ENCODE measurements at places on chromosomes 7 and 10.
A peak's percentile ranks its signal among the peaks of the same experiment; 100 is the strongest.

DNA sequence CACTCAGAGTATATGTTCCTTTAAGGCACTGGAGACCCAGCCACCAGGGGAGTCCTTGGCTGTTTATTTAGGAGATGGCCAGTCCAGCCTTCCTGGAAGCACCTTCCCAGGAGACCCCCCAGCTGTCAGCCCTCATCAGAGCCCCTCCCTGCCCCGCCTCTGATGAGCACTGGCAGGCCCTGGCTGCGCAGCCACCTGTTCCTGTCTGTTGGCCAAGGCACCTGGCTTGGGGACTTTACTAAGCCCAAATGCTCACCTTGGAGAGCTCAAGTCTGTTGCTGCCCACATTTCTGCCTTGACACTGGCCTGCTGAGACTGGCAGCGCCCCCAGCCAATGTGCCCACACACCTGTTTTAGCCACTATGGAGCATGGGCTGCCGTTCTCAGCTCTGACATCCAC is 124.7 kb downstream of the ELMO1 start:
- no peak for DNase-seq

- peak; percentile 57 for DNase-seq
These were observed at the start of gene SLC25A13 for GRCh38 chr7:96321658-96322372. TSS of gene SLC25A13 (minus strand) at chr7:96322098. CDS start at chr7:96321956, 142 bp downstream.

GRCh38 chr10:51117794-51118193 is 43.5 kb downstream of the PRKG1 start:
- no peak for DNase-seq

- DNase-seq = no peak
These were observed 87.4 kb downstream of the CCDC3 start for GRCh38 chr10:12914111-12914510.

GRCh38 chr7:75743455-75743859 is 4.7 kb upstream of the HIP1 start:
- DNase-seq = no peak

GRCh38 chr10:2488446-2489005 is 578.8 kb upstream of the PFKP start:
- DNase-seq = no peak

DNA sequence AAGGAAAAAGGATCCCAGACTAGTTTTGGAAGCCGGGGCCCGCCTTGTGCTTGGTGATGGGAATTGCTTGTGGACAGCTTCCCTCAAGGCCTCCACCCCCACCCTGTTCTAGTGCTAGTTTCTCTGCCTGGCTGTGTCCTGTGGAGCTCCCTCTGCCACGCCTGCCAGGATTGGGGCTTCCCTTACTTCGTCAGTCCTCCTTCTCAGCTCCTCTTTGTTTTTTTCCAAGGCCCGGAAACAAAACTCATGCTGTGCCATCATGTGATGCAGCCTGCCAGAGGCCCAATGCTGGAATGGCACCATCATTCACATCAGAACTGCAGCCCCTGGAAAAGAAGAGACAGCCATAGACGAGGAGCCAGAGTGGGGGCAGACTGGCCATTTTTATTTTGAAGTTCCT is 11.2 kb downstream of the YKT6 start:
- no peak for DNase-seq

- no peak for DNase-seq
These were observed 275.4 kb downstream of the PARD3 start for GRCh38 chr10:34539533-34540315.

DNA sequence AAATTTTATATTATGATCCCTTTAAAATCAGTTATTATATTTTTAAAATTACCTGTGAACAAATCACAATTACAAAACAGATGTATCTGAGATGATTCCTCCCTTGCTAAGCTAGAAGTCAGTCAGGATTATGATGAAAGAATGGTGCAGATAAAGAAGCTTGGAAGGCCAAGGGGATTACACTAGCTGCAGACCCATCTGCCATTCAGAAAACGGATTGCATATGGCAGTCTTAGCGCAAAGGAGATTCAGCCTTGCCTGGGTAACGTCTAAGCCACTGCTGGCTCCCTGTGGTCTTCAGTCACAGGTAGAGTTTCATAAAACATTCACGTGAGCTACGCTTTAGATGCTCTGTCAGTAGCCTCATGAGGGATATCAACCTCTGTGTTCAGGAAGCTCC is 222.2 kb downstream of the POU6F2 start:
- no peak for DNase-seq

DNA sequence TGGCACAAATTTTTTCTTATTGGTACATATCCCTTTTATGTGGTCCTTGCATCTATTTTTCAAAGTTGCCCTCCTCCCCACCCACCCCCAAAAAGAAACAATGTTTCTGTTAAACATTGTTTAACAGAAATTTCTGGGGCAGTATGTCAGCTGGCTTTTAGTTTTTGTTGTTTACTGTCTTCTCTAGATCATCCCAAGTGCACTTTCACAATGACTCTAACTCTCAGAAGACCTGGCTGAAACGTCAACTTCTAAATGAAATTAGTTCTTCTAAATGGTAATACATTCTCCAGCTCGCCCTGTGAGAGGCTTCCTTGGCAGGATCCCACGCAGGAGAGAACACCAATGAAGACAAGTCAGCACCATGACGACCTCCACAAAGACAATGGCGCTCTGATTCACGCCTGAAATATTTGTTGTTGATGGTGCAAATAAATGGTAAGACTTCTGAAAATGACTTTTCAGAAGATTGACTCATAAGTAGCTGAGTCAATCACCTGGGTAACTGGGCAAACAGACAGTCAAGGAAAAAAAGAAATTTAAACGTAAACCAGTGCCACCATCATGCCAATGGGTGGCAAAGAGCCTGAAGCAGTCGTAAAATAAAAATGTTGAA is 293.7 kb downstream of the FZD1 start:
- no peak for DNase-seq

- no peak for DNase-seq
These were observed 7.9 kb upstream of the RASSF4 start for GRCh38 chr10:44951576-44952226.

DNA sequence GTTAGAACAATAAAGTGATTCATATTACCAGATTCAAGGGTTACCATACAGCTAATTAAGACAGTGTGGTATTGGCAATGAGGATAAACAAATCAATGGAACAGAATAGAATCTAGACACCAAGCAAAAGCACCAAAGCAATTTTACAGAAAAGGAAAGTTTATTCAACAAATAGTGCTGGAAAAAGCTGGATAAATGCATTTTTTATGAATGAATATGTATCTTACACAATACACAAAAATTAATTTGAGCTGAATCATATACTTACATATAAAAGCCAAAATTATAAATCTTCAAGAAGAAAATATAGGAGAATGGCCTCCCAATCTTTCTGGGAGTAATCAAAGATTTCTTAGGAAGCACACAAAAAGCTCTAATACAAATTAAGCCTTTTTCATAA is 220.4 kb upstream of the PTN start:
- no peak for DNase-seq

GRCh38 chr10:5816170-5816569 is 2.9 kb upstream of the GDI2 start:
- no peak for DNase-seq

DNA sequence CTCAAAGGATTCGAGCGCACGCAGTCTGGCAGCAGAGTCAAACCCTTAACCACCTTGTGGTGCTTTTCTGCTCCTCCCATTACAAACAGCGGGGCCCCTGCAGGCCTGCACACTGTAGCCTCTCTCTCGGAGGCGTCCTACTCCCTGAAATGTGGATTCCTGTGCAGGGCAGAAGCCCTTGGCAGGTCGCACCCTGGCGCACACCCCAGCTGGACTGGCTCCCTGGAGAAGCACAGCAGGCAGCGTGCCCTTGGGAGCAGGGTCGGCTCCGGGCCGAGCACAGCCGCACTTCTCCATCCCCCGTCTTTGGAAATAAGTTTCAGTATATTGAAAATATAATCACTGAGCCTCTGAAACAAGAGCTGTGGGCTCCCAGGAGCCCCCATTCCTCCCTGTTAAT is 144.1 kb downstream of the C10orf105 start:
- no peak for DNase-seq

GRCh38 chr7:1329966-1330800 is 97.5 kb downstream of the UNCX start:
- no peak for DNase-seq

DNA sequence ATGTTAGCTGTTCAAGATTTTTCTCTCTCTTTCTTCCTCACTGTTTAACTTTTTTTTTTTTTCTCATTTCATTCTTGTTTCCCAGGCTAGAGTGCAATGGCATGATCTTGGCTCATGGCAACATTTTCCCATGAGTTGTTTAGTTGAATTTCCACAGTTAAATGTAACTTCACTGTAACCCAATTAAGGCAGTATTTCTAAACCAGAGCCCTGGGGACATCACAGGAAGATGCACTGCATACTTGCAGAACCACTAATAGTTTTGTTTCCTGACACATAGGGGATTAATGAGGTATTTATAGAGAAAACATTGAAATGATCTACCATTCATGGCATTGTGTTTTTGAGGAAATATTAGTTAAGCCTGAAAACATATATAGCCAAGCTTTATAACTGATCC is 795.6 kb upstream of the GHITM start:
- no peak for DNase-seq

DNA sequence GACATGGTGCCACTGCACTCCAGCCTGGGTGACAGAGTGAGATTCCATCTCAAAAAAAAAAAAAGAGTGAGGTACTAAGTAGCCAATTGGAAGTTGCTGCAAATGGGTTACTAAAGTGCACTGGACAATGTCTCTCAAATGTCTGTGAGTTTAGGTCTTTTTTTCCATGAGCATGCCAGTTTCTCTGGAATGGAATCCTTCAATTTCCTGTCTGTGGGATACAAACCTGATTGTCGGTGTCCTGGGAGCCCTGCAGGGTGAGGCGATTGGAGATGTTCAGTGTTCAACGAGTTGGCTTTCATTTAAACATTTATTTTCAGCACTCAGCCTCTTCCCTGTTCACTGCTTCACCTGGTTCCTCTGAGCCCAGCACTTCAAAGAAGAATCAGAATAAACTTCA is 5.3 kb upstream of the CALD1 start:
- DNase-seq = no peak

DNA sequence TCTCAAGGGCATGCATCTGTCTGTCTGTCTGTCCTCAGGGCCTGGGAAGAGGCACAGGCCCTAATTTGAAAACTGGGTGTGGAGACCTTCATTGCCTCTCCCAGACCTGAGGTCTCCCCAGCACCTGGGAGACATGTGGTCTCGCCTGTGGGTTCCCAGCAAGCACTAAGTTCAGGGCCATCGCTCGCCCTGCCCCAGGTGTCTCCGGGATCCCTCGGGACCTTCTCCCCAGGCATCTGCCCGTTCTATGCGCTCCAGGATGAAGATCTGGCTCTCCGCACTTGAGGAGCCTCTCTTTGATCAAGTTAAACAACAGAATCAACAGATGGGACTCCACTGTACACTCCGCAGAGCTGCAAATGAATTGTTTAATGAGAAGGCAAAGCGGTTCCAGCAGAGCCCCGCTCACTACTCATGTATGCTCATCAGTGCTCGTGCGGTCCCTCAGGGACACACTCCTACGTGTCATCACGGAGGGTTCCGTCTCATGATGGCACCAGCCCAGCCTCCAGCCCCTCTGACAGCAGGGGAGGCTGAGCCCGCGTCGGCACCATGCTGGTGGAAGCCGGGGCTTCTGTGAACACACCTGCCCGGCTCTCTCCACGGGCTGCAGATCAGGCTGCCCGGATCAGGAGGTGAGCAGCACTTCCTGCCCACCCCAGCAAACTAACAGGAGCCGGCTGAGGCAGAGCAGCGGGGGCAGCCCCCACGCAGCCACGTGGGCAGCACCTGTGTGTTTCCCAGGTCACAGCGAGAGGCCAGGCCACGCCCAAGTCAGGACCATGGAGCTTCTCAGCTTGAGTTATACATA is 132.8 kb downstream of the TCERG1L start:
- DNase-seq = no peak

DNA sequence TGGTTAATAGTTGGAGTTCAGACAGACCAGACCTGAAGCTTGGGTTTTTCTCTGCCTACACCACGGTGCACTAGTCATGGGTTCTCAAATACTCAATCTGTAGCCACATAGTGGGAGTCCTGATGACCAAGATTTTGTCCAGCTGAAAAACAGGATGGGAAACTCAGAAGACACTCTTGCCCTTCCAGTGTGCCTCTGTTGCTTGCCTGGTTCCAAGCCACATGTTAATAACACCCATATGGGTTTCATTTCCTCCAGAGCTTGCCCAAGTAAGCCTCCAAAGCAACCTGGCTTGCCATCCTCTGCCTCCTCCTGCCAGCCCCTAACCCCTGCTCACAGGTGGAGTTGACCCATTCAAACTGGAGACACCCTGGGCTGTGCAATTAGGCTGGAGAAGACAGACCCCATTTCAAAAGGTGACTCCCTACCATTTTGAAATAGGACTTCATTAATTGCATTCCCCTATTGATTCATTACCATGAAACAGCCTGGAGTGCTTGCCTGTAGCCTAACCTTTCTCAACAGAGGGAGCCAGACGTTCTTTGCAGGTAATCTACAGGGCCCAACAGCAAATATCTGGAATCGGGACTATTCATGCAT is 108.0 kb upstream of the HABP2 start:
- DNase-seq = no peak

- no peak for DNase-seq
These were observed 85.2 kb upstream of the SEMA3C start for GRCh38 chr7:81004098-81004497.

- no peak for DNase-seq
These were observed 112.1 kb downstream of the LMBR1 start for GRCh38 chr7:156780724-156781455.

DNA sequence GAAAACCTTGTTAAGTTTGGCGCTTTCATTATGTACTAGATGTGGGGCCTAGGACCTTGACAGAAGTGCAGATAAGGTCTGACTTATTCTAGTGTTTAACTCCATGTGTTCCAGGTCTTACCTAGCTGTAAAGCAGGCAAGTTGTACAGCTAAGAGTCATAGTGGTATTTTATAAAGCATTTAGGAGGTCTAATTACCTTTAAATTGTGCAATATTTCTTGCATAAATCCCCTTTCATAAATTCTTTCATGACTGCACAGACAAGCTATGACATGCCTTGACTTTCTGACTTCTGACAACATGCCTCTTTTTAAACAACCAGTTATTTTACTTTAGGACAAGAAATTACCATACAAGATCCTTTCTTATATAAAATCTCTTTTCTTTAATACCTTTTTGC is 151.6 kb upstream of the VSTM2A start:
- no peak for DNase-seq

- no peak for DNase-seq
These were observed 32.7 kb downstream of the LGI1 start for GRCh38 chr10:93790439-93790838.

GRCh38 chr7:118846977-118847376 is 622.5 kb downstream of the ANKRD7 start:
- DNase-seq = no peak

- no peak for DNase-seq
These were observed 291.9 kb downstream of the SH2D4B start for GRCh38 chr10:80829562-80829961.
